ENCODE measurements at places on chromosomes 11 and 22.
A peak's percentile ranks its signal among the peaks of the same experiment; 100 is the strongest.

DNA sequence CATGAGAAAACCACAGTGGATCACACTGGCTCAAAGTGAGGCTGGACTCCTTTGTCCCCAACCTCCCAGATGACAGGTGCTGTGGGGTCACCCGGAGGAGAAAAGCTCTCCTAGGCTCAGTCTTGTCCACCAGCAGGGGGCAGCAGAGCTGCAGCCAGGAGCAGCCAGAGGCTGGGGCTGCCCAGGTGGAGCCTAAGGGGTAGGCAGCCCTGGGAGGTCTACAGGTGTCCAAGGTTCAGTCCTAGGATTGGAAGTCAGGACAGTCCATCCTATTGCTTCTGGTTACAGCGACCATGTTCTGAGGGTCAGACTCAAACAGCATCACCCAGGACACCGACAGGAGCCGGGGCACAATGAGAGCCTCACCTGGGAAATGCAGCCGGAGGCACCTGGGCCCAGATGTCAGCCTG is 77.6 kb upstream of the IGLL5 start:
- no peak for DNase-seq

DNA sequence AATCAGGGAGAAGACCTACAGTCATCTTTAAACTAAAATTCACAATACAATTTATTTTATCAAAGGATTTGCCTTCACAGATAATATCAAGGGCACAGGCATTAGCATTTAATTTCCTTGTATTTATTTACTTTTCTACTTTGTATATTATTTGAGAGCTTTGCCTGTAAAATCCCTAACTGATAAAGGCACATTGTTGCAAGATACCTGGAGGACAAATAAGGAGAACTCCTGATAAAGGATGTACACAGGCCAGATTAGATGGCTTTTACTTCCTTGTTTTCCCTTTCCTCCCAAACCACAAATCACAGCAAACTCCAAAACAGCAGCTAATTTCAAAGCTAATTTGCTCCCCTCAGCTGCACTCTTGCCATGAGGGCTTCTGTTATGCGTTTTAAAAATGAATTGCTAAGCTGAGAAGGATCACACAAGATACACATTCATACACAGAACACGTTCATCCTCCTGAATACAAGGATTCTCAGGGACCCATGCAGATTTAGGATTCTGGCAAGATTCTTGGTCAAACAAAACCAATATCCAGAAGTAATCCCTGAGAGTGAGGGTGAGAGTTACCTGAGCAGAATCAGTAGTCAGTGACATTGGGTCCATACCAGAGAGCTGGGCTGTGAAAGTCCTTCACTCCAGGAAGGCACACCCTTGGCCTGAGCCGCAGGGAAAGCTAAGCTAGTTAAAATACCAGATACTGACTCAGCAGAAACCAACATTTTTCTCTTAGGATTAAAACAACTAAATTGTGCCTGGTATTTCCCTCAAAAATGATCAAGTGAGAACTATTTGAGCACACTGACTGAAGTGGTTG is 100.3 kb upstream of the CLPB start:
- DNase-seq: no peak

DNA sequence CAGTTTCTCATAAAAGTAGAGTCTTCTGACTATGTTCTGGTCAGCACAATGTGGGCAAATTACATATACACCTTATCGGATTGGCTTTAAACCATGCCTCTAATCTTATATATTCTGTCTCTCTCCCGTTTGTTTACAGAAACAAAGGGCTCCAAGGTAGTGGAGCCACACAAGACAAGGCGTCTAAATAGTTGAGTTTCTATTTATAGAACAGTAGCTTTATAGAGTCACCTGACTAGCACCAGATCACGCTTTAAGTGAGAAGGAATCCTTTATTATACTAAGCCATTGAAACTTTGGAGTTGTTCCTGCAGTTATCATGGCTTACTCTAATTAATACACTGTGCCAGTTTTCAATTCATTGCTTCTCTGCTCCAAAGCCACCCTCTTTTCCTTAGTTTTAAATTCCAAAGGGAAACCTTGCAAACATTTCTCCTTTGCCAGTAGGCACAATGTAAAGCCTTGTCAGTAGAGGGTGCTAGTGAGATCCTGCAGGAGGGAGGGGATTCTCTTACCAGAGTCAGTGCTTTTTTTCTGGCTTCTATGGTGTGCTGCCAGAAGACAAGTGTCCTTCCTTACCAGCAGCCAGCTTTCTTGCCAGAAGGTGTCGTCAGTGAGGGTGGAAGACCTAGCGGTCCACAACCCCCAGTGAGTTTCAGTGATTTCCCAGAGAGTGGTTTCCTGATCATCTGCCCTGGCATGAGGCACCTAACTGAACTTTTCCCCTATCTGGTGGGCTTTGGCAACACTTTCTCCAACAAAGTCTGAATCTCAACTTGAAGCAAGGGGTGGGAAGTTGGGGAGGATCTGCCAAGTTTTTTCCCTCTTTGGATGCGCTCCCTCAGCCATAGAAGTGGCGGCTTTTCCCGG is 71.7 kb downstream of the RAB38 start:
- peak; percentile 75 for DNase-seq

GRCh38 chr11:81870815-81871214 is 862.8 kb downstream of the FAM181B start:
- DNase-seq: no peak

- DNase-seq: no peak
Observed at GRCh38 chr11:94799726-94800125, 31.6 kb downstream of the AMOTL1 start.

DNA sequence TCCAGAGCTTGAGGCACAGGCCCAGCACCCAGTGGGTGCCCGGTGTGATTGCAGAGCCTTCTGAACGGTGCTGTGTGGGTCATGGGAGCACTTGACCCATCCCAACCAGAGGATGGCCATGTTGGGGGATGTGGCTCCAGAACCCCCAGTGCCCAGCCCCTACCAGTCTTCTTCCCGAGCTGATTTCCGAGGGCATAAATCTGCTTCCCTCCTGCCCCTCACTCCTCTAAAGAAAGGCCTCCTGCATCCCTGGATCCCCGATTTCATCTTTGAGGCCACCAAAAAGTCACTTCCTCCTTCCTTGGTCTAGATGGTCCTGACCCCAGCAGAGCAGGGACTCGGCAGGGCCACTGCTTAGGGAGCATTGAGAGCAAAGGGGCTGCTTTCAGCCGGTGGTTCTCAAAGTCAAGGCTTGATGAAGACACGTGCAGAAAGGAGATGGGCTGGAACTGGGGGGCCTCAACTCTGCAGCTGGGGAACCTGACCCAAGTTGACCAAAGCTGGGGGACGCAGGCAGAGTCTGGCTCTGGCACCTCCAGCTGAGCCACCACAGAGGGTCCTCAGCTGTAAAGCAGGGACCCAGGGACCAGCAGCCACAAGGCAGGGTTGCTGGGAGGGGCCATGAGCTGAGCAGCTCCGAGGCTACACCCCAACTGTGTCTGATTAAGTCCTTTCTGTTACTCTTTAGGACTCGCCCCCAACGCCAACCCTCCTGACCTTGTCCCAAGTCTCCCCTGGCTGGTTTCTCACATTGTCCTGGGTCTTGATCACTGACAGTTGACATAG is 56.6 kb downstream of the LINC01488 start:
- no peak for DNase-seq

- DNase-seq: no peak
Observed at GRCh38 chr11:34223907-34224306, 118.5 kb downstream of the NAT10 start.

DNA sequence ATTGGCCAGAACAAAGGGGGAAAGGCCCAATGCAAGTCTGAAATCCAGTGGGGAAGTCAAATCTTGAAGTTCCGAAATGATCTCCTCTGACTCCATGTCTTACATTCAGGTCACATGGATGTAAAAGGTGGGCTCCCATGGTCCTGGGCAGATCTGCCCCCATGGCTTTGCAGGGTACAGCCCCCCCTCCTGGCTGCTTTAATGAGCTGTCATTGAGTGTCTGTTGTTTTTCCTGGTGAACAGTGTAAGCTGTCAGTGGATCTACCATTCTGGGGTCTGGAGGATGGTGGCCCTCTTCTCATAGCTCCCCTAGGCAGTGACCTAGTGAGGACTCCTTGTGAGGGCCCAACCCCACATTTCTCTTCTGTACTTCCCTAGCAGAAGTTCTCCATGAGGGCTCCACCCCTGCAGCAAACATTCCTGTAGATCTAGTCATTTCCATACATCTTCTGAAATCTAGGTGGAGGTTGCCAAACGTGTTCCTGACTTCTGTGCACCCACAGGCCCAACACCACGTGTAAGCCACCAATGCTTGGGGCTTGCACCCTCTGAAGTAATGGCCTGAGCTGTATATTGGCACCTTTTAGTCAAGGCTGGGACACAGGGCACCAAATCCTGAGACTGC is 9.3 kb downstream of the CARD18 start:
- no peak for DNase-seq

GRCh38 chr11:5234381-5234834 is at the start of gene HBD:
Gene HBD, minus strand, starts transcription at chr11:5234483. Its CDS starts 50 bp downstream, at chr11:5234433.
- no peak for DNase-seq

- DNase-seq: no peak
Observed at GRCh38 chr11:94649254-94649653, 82.1 kb downstream of the PIWIL4 start.

DNA sequence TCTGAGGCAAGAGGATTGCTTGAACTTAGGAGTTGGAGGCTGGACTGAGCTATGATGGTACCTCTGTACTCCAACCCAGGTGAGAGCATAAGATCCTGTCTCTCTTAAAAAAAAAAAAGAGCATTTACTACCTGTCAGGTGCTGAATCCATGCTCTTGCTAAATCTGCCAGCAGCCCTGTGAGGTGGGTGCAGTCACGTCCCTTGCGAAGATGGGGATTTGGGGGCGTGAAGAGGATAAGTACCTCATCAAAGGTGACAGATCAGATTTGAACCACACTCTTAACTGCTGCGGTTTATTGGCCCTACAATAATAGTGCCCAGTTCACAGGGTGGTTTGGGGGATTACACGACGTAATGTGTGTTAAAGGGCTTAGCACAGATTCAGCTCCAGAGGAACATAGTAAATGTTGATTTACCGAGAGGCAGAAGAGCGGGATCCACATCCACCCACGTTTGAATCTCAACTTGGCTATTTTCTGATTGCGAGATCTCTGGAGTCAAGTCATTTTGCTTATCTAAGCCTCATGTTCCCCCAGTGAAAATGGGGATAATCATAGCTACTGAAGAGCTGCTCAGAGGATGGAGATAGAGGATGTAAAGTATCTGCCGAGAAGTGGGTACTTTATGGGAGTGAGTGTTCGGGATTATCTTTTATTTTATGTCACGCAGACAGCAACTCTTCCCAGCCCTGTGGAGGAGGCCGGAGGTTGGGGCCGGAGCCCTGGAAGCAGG is 28.1 kb upstream of the LRRC10B start:
- DNase-seq: no peak

DNA sequence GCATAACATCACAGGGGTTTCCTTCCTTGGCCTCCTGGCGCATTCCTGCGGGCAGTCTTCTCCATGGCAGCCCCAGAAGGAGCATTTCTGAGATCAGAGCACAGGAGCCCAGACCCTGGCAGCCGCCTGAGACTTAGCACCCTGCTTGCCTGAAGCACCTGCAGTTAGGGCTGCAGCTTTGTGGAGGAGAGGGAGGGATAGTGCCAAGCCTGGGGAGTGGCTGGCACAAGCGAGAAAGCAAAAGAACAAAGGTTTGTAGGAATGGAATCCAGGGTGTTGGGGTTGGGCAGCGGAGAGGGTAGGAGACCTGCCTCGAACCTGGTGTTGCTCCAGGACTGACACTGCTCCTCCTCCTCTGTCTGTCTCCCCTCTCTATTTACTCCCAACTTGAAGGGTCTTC is 66.9 kb downstream of the SCN3B start:
- no peak for DNase-seq
